ENCODE measurements at places on chromosomes 6 and 20. TPM values are rescaled to one million over a fixed set of nuclear protein-coding genes. Genes with fewer than 3 reads are reported as not detected.
A peak's percentile ranks its signal among the peaks of the same experiment; 100 is the strongest.

PERP gene
- 0.77 TPM for polyA plus RNA-seq

PNPLA1 gene
- not detected for polyA plus RNA-seq

OOEP gene
- polyA plus RNA-seq = 0.51 TPM

GRCh38 chr6:42947950-42948349 is 12.6 kb upstream of the GNMT start:
- no peaks in the 10 kb centered on the region for H3K27me3 ChIP-seq
- H3K4me1 ChIP-seq = peaks cover 1% of the 10 kb centered on the region
- no peak for DNase-seq
- H3K36me3 ChIP-seq = peaks cover 43% of the 10 kb centered on the region

DNA sequence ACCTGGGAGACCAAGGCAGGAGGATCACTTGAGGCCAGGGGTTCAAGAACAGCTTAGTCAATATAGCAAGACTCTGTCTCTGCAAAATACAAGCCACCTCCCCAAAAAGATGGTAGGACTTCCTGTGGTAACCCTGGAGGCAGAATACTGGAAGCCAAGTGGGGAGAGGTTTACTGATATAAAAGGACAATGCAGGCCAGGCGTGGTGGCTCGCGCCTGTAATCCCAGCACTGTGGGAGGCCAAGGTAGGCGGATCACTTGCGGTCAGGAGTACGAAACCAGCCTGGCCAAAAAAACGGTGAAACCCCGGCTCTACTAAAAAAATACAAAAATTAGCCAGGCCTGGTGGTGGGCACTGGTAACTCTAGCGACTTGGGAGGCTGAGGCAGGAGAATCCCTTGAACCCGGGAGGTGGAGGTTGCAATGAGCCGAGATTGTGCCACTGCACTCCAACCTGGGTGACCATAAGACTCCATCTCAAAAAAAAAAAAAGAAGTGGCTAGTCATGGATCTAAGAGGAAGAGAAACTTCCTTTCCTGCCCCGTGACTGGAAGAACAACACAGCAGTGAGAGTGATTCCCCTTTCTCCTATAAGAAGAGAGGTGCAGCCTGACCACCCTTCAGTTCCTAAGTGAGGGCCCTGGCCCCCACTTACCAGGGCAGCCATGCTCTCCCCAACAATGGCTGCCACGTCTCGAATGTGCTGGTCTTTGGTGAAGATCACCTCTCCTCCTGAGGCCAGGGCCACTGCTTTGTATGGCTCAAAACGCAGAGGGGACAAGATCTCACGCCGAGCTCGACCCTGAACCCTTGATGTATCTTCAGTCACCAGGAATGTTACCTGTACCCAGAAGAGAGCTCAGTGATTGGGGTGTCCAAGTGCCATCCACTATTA is 6.2 kb downstream of the SAPCD1 start:
- no peak overlapping the region for H3K27ac ChIP-seq
- H3K36me3 ChIP-seq = no peaks in the 10 kb centered on the region
- H3K4me1 ChIP-seq = peaks cover 27% of the 10 kb centered on the region

DNA sequence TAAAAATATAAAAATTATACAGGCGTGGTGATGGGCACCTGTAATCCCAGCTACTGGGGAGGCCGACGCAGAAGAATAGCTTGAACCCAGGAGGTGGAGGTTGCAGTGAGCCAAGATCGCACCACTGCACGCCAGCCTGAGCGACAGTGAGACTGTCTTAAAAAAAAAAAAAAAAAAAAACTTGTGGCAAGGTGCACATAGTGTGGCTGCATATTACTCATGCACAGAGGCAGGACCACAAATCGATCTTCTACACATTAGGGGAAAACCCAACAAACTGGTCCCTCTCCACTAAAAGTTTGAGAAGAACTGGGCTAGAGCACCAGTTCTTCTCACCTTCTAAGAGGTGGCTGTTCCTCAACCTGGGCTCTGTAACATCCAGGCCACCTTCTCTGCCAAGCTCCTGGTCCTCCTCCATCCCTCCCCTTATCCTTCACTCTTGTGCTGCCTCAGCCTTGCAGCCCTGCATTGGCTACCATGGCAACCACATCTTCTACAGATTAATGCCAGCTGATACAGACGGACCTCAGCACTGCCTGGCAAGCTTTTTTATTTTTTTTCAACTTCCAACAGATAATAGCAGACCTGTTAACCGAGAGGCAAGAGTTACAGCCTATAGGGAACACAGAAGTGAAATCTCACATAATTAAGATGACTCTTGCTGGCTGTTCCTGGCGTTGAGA is 88.0 kb downstream of the ATP9A start:
- no peaks in the 10 kb centered on the region for H3K4me1 ChIP-seq
- H3K36me3 ChIP-seq = peaks cover 2% of the 10 kb centered on the region

GRCh38 chr6:44262467-44263353 is 2.6 kb downstream of the NFKBIE start:
- H3K36me3 ChIP-seq = peaks cover 5% of the 10 kb centered on the region
- H3K27me3 ChIP-seq = no peaks in the 10 kb centered on the region
- peak overlapping the region; percentile 94 for H3K27ac ChIP-seq
- H3K4me1 ChIP-seq = peaks cover 31% of the 10 kb centered on the region

DNA sequence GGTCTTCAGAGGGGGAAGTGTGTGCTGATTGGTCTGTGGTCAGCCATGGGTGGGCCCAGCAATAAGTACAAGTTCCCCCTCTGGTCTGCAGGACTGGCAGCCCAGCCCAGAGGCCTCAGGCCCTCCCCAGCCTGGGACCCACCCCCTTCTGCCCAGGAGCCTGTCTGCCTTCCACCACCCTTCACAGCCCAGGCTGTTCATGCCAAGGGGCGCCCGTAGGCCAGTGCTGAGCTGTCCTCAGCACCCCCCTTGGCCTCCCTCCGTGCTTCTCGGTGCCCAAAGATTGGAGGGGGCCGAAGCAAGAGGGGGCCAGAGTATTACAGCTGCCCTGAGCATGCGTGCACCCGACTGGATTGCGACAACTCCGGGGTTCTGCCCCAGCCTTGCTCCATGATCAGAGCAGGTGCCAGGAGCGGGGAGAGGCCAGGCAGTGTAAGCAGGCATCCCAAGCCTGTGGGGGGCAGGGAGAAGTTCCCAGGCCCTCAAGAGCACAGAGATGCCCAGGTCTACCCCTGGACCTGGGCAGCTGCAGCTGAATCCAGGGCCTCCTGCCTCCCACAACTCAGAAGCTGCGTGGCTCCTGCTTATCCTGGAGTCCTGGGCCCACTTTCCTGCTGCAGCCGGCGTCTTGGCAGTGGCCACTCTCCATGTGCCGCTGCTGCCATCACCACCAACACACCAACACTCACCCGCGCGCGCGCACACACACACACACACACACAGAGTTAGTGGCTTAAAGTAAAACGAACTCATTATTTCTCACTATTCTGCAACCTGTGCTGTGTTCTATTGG is 33.3 kb downstream of the CST9L start:
- DNase-seq = no peak
- peaks cover 5% of the 10 kb centered on the region for H3K27me3 ChIP-seq
- no peaks in the 10 kb centered on the region for H3K36me3 ChIP-seq

DNA sequence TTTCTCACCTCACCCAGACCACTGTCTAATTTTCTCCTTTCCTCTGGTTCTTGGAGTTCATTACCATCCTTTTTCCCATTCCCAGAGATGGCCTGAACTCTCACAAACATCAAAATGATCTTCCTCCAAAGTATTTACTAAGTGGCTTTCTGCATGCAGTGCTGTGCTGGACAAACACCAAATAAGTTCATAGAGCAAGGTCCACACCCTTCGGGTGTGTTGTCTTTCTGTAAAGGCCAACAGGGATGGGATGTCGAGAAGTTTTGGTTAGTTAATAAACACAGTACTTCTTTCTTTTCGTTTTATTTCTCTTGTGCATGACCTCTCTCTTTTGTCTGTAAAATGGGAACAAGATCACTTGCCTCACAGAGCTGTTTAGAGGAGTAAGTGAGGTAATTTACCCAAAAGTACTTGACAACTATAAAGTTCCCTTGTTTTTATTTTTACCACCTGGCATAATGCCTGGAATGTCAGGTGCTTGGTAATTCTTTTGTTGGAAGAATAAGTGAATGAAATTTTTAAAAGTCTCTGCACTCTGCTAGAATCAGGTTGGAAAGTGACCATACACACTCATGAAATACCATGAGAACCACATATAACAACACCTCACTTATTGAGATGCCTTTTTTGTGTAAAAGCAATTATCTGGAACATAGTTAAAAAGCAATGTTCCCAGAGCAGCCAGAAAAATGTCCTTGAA is 22.8 kb upstream of the CCN6 start:
- H3K4me1 ChIP-seq = peaks cover 94% of the 10 kb centered on the region
- peak overlapping the region; percentile 96 for H3K27ac ChIP-seq
- peaks cover 8% of the 10 kb centered on the region for H3K36me3 ChIP-seq
